ENCODE measurements at places on chromosomes 7 and 10.

- no peaks in the 10 kb centered on the region for H3K36me3 ChIP-seq
- no peak overlapping the region for H3K4me3 ChIP-seq
- H3K27me3 ChIP-seq = no peaks in the 10 kb centered on the region
- H3K27ac ChIP-seq = no peak overlapping the region
- no peaks in the 10 kb centered on the region for H3K4me1 ChIP-seq
- DNase-seq = no peak
Measured at GRCh38 chr10:98323221-98324164, 55.5 kb upstream of the LOXL4 start.

GRCh38 chr10:109968953-109969759, 38.6 kb upstream of the ADD3 start:
- H3K36me3 ChIP-seq = no peaks in the 10 kb centered on the region
- H3K4me1 ChIP-seq = no peaks in the 10 kb centered on the region
- DNase-seq = no peak
- H3K4me3 ChIP-seq = no peak overlapping the region
- H3K27ac ChIP-seq = no peak overlapping the region

- no peak overlapping the region for H3K27ac ChIP-seq
- no peaks in the 10 kb centered on the region for H3K27me3 ChIP-seq
- H3K4me3 ChIP-seq = no peak overlapping the region
- peaks cover 14% of the 10 kb centered on the region for H3K36me3 ChIP-seq
- no peak for DNase-seq
Measured at GRCh38 chr10:69405221-69405620, 11.5 kb downstream of the TACR2 start.

DNA sequence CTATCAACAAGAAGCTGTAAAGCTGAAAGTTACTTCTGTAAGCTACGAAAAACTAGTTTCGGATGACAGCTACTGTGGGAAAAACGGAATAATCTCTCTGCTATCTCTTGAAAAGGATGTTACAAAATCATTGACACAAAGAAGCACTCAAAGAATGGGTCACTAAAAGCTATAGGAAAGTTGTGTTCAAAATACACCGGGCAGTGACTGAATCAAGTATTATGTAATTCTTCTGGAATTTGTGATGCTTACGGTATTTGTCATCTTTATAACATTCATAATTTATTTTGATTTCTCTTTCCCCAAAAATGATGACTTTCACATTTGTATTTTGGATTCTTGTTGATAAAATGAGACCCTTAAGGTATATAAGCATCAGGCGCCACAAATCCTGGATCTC, 112.1 kb upstream of the KLF6 start:
- no peak overlapping the region for H3K4me3 ChIP-seq
- H3K36me3 ChIP-seq = no peaks in the 10 kb centered on the region
- H3K4me1 ChIP-seq = peaks cover 29% of the 10 kb centered on the region
- no peak for DNase-seq
- no peaks in the 10 kb centered on the region for H3K27me3 ChIP-seq
- H3K27ac ChIP-seq = no peak overlapping the region

DNA sequence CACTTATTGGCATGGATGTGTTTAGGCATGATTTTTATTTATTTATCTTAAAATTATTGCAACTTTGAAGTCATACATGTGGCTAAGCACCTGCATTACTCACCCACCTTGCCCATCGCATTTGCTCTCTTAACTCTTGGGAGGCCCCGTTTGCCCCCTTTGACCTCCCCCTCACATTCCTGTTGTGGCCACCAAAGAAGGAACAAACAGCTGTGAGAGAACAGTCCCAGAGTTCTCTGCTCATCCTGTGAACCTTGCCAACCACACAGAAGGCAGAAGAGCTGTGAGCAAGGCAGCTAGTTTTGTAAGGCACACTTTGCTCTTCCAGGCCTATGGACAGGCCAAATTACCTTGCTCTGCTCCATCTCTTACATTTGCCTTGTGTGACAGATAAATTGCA, 23.6 kb upstream of the FGL2 start:
- no peaks in the 10 kb centered on the region for H3K27me3 ChIP-seq
- no peak overlapping the region for H3K27ac ChIP-seq
- peaks cover 13% of the 10 kb centered on the region for H3K4me1 ChIP-seq

DNA sequence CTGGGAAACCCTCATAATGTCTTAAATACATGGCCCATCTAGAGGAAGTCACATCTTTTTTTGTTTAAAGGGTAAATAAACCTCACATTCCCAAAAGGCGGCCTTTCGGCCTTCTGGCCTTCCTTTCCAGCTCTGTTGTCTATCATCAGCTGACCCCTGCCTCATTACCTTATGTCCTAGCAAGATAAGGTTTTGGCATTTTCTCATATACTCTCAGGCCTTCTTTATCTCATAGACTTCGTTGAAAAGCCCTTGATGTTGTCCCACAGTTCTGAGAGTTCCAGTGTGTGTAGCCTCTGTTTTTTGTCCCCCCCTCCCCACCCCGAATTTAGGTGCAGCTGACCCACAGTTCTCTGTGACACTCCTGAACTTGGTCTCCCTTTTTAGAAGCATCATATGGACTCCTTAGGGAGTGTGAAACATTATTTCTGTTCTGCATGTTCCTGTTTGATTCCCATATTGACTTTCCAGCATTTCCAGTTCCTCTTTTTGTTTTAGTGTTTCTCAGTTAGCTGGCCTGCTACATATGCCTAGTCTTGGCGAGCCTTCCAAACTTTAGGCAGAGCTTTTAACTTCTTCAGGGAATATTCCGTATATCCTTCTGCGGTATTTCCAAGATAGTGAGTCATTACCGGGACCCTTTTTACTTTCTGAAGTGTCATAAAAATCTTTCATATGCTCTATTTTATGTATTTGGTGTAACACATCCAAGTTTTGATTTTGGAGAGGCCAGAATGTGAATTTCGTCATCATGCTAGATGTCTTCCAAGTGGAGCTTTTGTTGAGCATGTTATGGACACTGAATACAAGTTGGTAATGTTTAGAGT, 138.5 kb downstream of the LRRC4 start:
- no peak overlapping the region for H3K4me3 ChIP-seq
- H3K36me3 ChIP-seq = peaks cover 7% of the 10 kb centered on the region
- H3K27ac ChIP-seq = peak overlapping the region; percentile 40

GRCh38 chr10:92894081-92894655, 45.8 kb downstream of the EXOC6 start:
- H3K27me3 ChIP-seq = no peaks in the 10 kb centered on the region
- no peaks in the 10 kb centered on the region for H3K4me1 ChIP-seq
- H3K27ac ChIP-seq = no peak overlapping the region
- no peak overlapping the region for H3K4me3 ChIP-seq
- no peak for DNase-seq
- no peaks in the 10 kb centered on the region for H3K36me3 ChIP-seq

DNA sequence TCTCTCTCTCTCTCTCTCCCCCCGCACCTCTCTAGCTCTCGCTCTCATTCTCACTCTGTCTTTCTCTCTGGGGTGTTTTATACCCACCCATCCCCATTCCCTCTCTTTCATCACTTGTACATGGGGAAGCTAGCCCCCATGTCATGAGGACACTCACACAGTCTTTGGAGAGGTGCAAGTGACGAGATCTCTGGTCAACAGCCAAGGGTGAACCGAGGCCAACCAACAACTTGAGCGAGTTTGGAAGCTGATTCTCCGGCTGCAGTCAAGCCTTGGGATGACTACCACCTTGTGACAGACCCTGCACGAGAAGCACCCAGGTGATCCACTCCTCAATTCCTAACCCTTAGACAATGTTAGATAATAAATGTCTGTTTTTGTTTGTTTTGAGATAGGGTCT, 10.1 kb upstream of the KBTBD2 start:
- no peak overlapping the region for H3K4me3 ChIP-seq
- H3K27me3 ChIP-seq = no peaks in the 10 kb centered on the region
- no peaks in the 10 kb centered on the region for H3K36me3 ChIP-seq
- peaks cover 12% of the 10 kb centered on the region for H3K4me1 ChIP-seq
- no peak overlapping the region for H3K27ac ChIP-seq

- DNase-seq = no peak
- H3K36me3 ChIP-seq = no peaks in the 10 kb centered on the region
- no peak overlapping the region for H3K4me3 ChIP-seq
Measured at GRCh38 chr10:67036808-67037207, 111.0 kb downstream of the LRRTM3 start.

GRCh38 chr10:66604195-66604594, 321.6 kb upstream of the LRRTM3 start:
- H3K36me3 ChIP-seq = no peaks in the 10 kb centered on the region
- H3K4me1 ChIP-seq = no peaks in the 10 kb centered on the region
- DNase-seq = no peak
- no peaks in the 10 kb centered on the region for H3K27me3 ChIP-seq
- no peak overlapping the region for H3K4me3 ChIP-seq

GRCh38 chr7:96778263-96778662, 68.6 kb upstream of the SEM1 start:
- H3K36me3 ChIP-seq = no peaks in the 10 kb centered on the region
- no peaks in the 10 kb centered on the region for H3K4me1 ChIP-seq
- H3K4me3 ChIP-seq = no peak overlapping the region
- no peaks in the 10 kb centered on the region for H3K27me3 ChIP-seq
- no peak overlapping the region for H3K27ac ChIP-seq

DNA sequence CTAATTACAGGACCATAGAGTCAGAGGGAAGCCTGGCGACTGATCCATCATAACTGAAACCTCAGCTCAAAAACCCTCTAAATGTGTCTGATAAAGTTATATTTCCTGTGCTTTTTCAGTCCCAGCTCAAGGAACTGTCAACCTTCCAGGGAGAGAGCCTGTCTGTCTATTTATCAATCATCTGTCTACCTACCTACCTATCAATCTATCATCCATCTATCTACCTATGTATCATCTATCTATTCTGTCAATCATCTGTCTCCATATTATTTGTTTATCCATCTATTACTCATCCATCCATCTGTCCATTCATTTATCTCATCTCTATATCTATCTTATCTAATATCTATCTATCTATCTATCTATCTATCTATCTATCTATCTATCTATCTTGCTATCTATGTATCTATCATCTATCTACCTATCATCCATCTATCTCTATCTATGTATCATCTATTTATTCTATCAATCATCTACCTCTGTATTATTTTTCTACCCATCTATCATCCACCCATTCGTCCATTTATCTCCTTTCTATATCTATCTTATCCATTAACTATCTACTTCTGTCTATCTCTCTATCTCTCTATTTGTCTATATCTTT, 161.4 kb downstream of the PRKCQ start:
- no peak for DNase-seq
- H3K27me3 ChIP-seq = no peaks in the 10 kb centered on the region
- no peak overlapping the region for H3K4me3 ChIP-seq
- H3K27ac ChIP-seq = no peak overlapping the region
- H3K36me3 ChIP-seq = no peaks in the 10 kb centered on the region

GRCh38 chr10:90930070-90930837, 9.4 kb upstream of the ANKRD1 start:
- no peaks in the 10 kb centered on the region for H3K4me1 ChIP-seq
- DNase-seq = no peak
- no peaks in the 10 kb centered on the region for H3K36me3 ChIP-seq
- H3K4me3 ChIP-seq = no peak overlapping the region

DNA sequence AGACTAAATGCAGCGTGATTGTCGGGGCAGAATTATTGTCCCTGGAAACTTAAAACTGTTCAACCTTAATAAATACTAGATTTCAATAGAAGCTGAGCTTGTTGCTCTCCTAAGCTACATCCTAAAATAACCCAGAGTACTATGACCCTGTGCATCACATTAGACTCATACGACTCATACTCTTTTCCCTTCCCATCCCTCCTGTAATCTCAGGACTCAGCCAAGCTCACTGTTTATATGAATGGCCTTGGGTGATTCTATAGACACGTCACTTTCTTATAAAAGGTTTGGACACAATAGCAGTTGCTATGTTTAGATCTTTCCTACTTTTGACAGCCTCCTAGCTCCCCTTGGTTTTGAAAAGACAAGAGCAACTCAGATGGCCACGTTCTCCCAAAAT, 17.2 kb downstream of the TCF7L2 start:
- no peaks in the 10 kb centered on the region for H3K4me1 ChIP-seq
- H3K4me3 ChIP-seq = no peak overlapping the region
- no peaks in the 10 kb centered on the region for H3K27me3 ChIP-seq
- H3K36me3 ChIP-seq = no peaks in the 10 kb centered on the region

- no peak overlapping the region for H3K27ac ChIP-seq
- no peaks in the 10 kb centered on the region for H3K4me1 ChIP-seq
- DNase-seq = no peak
Measured at GRCh38 chr10:126409821-126410220, 21.5 kb upstream of the ADAM12 start.

All from CD8-positive, alpha-beta memory T cell (primary cell).